ENCODE measurements at places on chromosomes 6 and 20.

GRCh38 chr20:9422321-9423057, 91.9 kb upstream of the LAMP5 start:
- no peak for DNase-seq

DNA sequence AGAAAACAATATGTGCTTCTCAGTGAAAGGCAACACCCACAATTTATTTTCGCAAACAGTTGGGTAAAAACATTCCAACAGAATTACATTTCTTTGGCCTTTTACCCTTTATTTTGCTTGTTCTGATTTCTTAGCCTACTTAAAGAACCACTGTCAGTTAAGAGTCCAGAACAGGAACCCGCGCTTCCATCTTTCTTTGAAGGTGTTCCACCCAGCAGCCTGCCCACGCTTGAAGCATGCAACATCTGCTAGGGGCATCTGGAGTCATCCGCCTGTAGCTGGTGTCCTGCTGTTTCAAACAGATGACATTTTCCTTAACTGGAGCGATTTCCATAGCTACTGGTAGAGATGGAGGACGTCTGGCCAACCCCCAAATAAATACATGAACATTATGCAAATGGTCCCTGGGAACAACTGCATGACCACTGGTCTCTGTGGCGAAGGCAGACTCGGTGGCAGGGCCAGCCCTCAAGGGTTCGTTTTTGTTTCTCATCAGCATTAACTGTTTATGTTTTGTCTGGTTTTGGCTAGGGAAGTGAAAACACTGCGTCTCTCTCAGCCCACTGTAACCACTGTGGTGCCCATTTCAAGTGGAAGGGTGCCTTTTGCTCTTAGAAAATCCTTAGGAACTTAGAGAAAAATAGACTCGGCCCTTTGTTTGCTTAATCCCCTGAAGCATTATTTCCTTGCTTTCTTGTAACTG, 51.6 kb downstream of the LAMA4 start:
- DNase-seq: no peak

DNA sequence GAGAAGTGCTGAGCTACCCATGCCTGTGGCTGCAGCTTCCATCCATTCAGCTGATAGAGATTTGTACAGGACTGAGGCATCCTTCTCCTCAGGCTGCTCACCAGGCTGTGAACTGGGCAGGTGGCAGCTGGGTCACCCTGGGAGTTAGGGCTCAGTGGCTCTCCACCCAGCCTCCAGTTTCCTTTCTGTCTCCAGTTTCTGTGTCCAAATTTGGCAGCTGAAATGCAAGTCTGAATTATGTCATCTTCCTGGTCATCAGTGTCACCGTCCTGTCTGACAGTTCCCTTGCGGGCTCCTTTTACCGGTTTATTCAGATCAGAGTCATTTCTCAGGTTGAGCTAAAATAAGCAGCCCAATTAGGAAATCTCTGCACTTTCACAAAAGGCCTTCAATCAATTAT, 93.3 kb downstream of the EDN1 start:
- no peak for DNase-seq

DNA sequence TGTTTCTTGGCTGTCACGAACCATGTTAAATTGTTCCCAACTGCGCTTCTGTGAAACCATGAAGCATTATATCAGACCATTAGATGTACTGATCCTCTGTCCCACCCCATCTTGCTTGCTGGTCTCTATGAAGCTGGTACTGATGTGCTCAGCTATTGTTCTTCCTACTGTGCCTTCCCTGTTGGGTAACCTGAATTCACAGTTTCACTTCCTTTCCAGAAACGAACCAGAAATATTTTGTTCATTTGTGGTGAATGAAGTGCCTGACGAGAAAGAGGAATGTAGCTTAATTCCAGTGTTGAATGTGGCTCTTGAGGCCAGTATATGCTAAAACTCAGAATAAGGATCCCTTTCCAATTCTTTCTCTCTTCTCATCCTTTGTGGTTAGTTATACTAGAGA, 58.1 kb upstream of the SNAP91 start:
- no peak for DNase-seq

GRCh38 chr6:30843611-30843998, 40.7 kb upstream of the DDR1 start:
- no peak for DNase-seq

DNA sequence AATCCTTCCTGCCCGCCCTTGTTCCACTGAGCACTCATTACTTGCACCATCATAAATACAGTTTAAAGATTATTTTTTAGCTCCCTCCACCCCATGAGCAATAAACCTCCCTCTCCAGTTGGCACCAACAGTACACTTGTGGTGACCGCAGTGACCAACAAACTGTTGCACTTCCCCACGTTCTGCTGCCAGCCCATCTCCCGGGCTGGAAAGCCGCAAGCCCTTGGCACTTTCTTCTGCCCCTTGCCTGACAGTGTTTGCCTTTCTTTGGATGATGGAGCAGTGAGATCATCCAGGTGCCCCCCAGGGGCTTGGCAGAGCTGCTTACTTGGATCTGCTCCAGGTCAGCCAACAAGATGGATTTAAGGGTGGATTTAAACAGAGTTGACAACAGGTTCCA, 21.6 kb downstream of the KCNB1 start:
- DNase-seq: no peak

GRCh38 chr6:154709621-154710020, 23.6 kb upstream of the SCAF8 start:
- no peak for DNase-seq

DNA sequence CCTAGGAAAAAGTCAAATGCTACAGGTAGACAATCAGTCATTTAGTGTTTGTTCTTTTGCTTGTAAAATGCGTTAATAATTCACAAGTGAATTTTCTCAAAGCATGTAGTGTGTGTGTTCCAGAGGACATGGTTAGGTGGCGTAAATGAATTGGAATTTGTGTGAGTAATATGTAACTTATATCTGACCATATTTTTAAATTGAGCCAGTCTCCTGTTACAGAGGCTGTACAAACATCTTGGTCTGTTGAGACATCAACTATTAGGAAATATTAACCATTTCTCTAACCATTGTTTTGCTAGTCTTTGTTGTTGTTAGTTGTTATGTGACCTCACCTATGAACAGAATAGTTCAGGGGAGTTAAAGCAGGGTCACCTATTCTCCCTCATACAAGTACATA, 22.7 kb downstream of the MCM8 start:
- no peak for DNase-seq

DNA sequence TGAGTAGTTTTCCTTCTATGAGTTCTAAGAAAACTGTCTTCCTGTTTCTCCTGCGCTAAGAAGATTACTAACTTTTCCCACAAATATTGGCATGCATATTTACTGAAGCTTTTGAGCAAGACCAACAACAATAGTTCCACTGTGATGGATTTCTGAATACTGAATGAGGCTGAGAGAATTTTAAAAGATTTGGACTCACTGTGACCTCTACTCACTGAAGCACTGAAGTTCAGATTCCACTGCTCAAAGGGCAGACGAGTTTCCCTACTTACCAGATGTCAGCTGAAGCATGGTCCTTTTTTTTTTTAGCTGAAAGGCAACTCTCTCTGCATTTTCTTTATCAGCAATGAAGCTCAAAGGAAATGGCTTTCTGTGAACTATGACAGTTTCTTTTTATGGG, 718.5 kb downstream of the RFPL4B start:
- DNase-seq: no peak

DNA sequence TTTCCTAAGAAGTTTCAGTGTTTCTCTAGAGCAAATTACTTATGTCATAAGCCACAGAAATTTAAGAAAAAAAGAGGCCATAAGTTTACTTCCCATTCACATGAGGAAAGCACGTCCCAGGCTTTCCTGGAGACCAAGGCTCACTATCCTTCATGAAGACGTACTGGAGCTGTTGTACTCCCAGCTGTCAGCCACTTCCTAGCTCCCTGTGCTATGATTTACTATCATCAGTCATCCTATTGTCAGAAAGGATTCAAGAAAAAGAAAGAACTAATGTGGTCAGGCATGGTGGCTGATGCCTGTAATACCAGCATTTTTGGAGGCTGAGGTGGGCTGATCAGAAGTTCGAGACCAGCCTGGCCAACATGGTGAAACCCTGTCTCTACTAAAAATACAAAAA, 337.4 kb upstream of the SOX4 start:
- DNase-seq: no peak

- DNase-seq: no peak
Measured at GRCh38 chr6:33320315-33321181, 3.0 kb upstream of the ZBTB22 start.

DNA sequence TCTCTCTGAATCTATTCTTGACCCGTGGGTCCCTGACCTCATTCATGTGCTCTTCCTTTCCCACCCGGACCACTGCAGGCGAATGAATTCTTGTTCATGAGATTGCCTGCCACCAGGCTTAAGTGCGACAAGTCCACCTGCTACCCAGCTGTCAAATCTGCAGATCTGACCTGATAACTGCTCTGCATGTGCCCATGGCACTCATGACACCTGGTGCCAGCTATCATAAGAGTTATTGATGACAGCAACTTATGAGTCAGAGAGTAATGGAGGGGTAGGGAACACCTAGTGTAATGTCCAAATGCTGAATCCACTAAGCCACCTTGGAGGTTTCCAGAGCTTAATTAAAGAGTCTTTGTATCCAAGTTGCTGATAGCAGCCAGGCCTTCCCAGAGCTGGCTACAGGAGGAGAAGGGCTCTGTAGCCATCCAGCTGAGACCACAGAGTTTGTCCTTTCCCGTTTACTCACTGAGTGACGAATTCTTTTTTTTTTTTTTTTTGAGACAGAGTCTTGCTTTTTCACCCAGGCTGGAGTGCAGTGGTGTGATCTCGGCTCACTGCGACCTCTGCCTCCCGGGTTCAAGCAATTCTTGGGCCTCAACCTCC, 17.4 kb downstream of the SHLD1 start:
- no peak for DNase-seq

DNA sequence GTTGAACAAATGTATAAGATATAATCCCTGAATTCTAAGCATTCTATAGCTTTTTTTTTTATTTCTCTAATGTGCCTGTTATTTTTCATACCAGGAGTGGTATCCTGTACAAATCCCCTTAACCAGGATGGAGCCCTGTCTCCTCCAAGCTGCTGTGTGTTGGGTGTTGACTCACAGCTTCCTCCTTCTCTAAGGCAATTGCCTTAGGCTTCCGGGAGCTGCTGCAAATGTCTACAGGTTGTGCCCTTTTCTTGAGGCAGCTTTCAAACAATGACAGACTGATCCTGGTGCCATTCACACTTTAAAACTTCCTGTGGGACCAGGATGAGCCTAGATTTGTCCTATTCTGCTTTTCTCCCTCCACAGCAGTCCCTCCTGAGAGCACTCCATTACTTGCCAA, 173.2 kb downstream of the BTBD3 start:
- DNase-seq: no peak

DNA sequence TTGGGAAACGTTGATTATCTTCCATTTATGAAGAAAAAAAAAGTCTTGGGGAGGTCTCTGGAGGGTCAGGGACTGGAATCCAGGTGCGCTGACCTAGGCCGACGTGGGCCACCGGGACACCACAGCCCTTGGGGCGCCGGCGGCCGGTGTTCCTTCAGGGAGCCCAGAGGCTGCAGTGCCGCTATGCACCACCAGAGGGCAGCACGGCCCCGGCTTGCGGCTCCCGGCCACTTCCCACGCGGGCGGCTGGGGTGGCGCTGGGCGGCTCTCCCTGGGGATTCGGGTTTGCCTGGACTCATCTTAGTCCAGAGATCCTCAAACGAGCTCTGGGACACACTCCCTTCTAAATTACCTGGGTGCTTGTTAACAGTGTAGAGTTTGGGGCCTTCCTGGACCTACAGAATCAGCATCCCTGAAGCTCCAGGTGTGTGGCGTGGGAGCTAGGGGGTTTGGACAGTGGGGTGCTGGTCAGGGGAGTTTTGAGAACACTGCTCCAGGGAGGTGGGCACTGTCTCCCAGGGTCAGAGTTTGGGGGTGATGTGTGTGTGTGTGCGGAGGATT, 23.0 kb upstream of the GTSF1L start:
- peak; percentile 55 for DNase-seq

- DNase-seq: no peak
Measured at GRCh38 chr6:3007571-3007970, 7.9 kb downstream of the NQO2 start.

- DNase-seq: no peak
Measured at GRCh38 chr6:36248980-36249379, 20.9 kb upstream of the PNPLA1 start.

DNA sequence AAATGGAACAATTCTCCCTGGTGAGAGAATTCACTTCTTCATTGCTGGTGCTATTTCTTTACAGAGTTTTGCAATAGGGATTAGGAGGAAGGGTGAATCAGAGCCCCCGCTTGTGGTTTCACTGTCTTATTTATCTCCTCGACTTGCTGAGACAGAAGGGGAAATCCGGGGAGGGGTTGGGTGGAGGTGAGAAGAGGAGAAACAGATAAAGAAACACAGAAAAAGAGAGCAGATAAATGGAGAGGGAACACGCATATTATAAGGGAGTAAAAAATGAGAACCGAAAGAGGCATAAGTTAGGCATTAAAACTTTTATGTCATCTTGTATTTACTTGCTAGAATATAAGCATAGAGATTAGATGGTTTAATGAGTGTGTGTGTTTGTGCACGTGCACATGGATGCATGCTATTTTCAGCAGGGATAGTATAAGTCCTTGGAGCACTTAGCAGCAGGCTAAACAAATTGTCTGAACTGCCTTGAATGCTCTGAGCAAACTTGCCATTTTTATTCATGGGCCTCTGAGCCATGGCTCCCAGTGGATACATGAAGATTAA, 105.0 kb downstream of the OLIG3 start:
- no peak for DNase-seq

DNA sequence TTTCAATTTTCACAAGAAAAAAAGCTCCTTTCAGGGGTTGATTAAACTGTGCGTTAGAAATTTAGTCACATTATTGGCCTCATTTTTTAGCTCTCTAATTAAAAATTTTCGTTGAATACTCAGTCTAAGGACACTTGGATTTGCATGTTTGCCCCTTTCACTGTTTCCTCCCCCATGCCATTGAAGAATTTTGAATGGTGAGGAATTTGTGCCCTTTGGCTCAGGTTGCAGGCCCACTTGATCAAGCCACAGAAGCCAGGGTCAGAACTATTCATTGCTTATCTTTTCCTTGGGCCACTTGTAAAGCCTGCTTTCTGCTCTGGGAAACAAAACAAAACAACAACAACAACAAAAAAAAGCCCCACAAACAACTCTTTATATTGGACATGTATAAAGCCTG, 12.2 kb downstream of the LIN28B start:
- DNase-seq: no peak
